Fibroblast of the aortic adventitia (primary cell): ENCODE measurements at places on chromosomes 16 and 17. TPM values are rescaled to one million over a fixed set of nuclear protein-coding genes. Genes with fewer than 3 reads are reported as not detected.

DNA sequence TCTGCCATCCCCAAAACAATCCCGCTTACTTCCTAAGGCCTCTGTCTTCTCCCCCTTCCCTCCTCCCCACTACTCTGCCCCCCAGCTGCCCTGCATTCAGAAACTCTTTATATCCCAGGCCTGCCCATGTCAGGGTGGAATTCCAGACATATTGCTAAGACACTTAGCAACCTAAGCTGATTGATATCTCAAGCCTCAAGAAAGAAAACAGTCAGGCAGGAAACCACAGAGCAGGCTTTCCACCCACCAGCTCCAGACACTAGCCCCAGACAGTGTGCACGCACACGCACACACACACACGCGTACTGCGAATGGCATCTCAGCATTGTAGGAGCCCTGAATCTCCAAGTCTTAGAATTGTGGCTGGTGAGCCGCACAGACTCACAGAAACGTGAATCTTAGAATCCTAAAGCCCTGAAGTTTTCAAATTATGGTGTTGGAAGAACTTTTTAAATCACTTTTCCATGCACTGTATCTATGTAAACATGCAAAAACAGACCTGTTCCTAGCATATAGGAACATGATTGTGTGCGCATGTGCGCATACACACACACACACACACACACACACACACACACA lies 8.8 kb upstream of the LPCAT2 start:
- DNase-seq = peak; percentile 99

- no peak for DNase-seq
Measured at GRCh38 chr17:41823580-41823979, 10.8 kb downstream of the FKBP10 start.

GRCh38 chr17:13539421-13539820 lies 62.3 kb downstream of the HS3ST3A1 start:
- DNase-seq = no peak

The CD300E gene
- total RNA-seq = not detected in 2 replicates
